ENCODE measurements at places on chromosomes 5 and 9.

GRCh38 chr9:127222388-127223095 is 42.0 kb upstream of the GARNL3 start:
- no peak for DNase-seq

DNA sequence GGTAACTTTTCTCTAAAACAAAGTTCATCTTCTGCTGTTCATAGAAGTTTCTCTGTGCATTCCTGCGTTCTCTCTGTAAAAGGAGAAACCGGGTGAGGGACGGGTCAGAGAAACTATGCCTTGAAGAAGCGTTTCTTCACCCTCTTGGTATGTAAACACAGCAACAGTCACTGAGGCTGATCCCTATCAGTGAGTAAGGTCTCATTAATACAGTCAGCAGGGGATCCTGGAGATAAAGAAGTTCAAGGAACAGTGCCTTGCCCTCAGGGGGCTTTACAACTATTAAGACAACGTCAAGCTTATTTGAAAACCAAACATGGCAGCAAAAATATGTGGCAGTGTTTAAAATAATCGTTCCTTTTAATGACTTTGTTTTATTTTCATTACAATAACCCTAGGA is 202.9 kb upstream of the IL12B start:
- DNase-seq, result no peak

- DNase-seq, result no peak
These were observed 181.0 kb downstream of the BNC2 start for GRCh38 chr9:16689351-16689938.

- no peak for DNase-seq
These were observed 51.8 kb upstream of the GALNT10 start for GRCh38 chr5:154138701-154139100.

DNA sequence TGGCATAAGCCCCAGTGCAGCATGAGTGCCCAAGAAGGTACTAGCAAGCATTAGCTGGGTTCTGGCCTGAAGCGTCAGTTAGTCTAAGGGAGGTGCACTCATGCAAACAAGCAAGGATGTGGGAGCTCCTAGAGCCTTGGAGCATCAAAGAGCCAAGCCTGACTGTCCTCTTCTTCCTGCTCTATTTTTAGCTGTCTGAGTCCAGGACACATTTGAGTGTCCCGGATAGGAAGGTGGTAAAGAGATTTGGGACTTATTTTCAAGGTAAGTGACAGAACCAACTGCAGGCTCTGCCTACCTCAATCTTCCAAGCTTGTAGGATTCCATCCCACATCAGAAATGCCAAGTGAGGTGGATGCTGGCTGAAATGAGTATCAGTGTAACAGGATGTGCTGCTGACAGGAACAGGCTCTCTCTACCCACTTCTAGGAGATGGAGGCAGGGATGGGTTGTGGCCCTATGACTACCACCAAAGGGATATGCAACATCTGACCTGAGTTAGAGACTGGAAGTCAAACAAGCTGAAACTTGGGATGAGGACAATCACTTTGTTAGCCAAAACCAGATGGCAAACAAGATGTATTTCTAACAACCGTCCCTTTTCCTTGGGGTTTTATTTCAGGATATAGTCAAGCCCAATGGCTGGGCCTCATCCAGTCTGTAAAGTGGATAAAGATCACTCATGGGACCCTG is 15.1 kb downstream of the MACROH2A1 start:
- no peak for DNase-seq

DNA sequence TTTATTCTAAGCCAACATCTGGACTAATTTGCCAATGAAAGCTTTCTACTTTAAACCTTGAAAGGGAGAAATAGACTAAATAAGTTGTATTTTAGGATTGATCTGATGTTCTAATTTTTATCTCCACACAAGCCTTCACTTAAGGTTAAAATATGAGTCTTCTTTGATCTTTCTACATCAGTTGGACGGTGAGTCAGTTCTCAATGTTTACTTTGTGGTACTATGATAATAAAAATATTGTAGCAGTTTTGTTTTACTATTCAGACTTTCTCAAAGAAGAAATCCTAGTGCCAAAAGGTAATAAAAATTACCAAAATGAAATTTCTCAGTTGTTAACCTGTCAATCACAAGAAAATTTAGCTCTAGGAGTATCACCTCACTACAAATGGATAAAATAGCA is 203.5 kb upstream of the RGMB start:
- no peak for DNase-seq

- DNase-seq, result no peak
These were observed 182.2 kb downstream of the MAPKAP1 start for GRCh38 chr9:125524583-125525355.

GRCh38 chr9:130283539-130284248 is 18.1 kb downstream of the HMCN2 start:
- DNase-seq, result no peak

DNA sequence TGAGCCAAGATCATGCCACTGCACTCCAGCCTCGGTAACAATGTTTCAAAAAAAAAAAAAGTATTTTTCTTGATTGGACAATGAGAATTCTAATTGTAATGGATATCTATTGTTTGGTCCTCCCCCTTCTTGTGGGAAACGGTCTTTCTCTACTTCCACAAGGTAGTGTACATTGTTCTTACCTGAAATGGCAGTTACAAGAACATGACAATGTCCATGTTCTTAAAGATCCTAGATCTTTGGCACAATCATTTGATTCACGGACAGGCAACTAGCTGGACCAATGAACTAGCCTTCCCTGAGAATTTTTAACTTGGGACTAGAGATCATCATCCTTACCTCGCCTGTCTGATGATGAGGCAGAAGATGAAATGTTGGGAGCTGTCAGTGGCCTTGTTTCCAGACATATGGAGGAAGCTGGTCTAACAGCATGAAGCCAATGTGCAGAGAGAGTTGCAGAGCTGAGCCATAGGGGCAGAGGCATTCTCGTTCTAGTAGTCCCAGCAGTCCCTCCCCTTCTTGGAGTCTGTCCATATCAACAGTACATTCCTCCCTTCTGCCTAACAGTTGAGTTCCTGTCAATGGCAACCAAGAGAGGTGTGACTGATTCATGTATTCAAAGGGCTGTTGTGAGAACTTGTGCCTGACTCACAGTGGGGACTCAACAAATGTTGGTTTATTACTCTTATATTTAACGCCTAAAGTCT is 2.1 kb upstream of the MARCHF6 start:
- DNase-seq, result no peak

GRCh38 chr9:35464141-35465025 is 25.5 kb upstream of the RUSC2 start:
- DNase-seq, result no peak

- DNase-seq, result peak; percentile 18
These were observed 40.0 kb downstream of the AMBP start for GRCh38 chr9:114037961-114038723.

GRCh38 chr5:16809395-16810207 is 126.5 kb downstream of the MYO10 start:
- DNase-seq, result no peak

GRCh38 chr5:147167529-147167928 is 67.3 kb upstream of the STK32A start:
- no peak for DNase-seq

DNA sequence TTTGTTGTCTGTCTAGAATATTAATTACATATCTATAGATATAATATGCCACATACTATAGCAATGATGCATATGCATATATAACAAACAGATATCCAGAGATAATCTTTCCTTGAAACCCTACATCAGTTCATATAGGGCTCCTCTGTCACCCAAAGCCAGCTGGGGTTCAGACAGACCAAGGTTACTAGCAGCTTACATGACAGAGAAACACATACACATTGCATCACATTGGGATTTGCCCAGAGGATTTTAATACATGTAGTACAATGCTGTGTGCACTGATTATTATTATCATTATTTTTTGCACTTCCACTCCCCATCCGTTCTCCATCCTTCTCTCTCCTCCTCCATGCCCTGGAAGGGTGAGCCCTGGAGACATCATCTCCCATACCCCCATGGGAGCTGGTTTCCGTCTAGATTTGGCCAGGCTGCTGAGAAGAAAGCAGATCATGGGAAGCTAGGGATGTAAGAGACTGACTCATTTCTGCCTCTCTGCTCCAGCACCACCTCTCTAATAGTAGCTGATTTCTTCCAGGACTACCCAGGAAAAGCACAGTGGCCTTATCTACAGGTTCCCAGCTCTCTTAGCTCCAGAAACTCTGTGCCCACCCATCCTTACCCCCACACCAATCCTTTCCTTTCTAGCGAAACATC is 23.3 kb downstream of the FST start:
- no peak for DNase-seq

Measured in activated naive CD4-positive, alpha-beta T cell treated with anti-CD3 and anti-CD28 coated beads, Interleukin-2, amount 10 ng/mL, durations not matched to agents 7 days and 5 days (primary cell).